NCI-H1417 (cell line): ENCODE measurements at places on chromosomes 11 and 22.

- no peak for DNase-seq
Observed at GRCh38 chr11:35179466-35180135, 40.6 kb downstream of the CD44 start.

DNA sequence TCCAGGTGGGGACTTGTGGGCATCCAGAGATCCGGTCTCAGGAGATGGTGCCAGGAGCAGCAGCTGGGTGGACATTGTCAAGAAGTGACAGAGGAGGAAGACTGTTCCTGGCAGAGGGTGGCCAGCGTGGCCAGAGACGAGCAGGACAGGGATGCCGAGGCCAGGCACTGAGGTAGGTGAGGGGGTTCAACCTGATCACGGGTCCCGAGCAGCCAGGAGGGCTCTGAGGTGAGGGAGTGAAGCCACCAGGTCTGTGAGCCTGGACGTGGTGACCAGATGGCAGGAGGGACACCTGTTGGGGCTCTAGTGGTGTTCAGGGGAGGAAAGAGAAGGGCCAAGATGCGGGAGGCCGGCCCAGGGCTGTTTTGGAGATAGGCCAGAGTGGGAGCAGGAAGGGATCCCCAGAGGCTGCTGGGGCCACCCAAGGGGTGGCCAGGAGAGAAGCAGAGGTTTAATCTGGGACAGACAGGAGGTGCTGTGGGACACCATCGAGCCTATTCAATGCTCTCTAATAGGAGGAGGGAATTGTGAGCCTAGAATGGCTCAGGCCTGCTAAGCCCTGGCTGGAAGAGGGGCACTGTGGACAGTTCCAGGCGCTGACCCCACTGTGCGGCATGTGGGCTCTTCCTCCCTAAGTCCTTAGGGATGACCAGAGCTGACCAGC, 6.3 kb downstream of the PPM1F start:
- DNase-seq: no peak

DNA sequence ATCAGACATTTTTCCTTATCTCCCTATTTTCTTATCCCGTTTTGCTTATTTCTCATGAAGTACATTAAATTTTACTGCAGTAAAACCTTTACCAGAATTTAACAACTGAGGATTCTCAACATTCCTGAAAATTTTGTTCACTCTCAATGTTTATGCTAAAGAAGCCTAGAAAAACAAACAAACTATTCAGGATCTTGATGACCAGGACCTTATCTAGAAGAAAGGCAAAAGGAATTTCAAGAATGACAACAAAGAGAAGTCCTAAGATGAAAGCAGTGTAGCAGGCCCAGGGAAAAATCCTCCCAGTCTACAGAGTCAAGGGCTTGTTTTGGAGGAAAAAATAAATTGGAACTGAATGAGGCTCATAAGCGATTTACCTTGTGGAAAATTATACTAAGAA, 283.3 kb upstream of the ARHGAP42 start:
- DNase-seq: no peak

DNA sequence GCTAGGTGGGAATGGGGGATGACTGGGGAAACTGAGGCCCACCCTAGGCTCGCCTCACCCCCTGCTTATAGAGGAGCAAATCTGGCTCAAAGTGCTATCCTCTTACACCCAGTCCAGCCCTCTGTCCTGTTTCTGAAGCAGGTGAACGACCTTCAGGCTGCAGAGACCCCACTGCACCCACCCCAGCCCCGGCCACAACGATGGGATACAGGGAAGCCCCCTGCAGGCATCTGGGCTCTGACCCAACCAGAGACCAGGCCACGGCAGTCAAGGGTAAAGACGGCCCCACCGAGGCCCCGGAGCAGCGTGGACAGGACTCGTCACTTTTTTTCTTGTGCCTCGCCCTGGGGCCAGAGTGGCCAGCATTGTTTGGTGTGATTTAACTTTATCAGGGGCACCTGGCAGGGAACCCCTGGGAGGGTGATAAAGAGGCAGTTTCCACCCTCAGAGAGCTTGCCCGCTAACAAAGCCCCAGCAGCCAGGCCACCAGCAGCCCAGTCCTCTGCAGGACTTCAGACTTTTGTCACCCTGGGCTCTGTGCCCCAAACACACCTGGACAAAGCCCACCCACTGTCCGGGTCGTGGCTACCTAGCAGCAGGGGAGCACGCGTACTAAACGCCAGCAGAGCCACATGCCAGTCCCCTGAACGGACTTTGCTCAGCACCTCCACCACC, 612.6 kb downstream of the TBC1D22A start:
- DNase-seq: no peak

GRCh38 chr11:125165111-125165842, 726 bp downstream of the PKNOX2 start:
- DNase-seq: peak; percentile 75

DNA sequence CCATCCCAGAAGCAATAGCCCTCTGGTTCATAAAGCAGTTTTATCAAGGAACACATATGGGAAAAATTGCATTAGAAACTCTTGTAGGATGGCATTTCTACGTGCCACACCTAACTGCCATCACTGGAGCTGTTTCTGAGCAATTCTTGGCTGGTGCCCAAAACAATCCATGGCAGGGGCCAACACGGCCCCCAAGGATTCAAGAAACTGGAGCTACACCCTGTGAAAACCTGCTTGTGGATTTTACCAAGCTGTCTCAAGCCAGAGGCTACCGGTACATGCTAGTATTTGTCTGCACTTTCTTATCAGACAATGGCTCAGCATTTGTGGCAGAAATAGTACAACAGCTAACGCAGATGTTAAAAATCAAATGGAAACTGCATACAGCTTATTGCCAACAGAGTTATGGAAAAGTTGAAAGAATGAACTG, 42.4 kb upstream of the GLYAT start:
- DNase-seq: no peak

GRCh38 chr11:19076744-19077589, 16.4 kb upstream of the MRGPRX2 start:
- peak; percentile 47 for DNase-seq

- no peak for DNase-seq
Observed at GRCh38 chr11:120180551-120181232, 30.1 kb upstream of the OAF start.

DNA sequence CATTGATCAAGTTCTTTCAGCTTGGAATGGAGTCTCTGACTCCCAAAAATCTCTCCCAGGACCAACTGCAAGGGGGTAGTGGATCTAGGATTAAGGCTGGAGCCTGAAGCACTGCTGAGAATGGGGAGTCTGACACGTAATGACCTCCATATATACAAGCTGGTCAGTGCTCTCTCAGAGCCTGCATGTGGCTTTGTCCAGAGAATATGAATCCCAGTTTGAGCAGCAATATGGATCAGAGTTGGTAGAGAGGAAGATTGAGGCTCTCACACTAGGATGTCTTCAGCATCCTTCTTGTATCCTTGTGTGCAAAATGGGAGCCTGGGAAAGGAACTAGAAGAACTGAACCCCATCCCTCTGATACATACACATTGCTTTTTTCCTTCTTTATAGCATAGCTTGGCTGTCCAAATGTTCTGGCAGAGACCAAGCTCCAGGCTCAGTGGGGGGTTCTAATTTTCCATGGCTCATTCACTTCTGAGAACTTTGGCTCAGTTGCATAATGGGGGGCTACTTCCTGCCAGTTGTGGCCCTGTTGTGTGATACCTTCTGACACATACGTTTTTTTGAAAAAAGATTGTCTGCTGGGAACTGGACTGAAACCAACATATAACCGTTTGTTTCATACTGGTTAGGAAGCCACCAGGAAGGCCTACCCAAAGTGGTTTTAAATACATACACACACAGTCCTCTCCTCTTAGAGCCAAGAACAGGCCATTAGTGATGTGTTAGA, 138.2 kb downstream of the ETS1 start:
- no peak for DNase-seq

- DNase-seq: no peak
Observed at GRCh38 chr11:28559492-28559891, 451.3 kb downstream of the METTL15 start.

DNA sequence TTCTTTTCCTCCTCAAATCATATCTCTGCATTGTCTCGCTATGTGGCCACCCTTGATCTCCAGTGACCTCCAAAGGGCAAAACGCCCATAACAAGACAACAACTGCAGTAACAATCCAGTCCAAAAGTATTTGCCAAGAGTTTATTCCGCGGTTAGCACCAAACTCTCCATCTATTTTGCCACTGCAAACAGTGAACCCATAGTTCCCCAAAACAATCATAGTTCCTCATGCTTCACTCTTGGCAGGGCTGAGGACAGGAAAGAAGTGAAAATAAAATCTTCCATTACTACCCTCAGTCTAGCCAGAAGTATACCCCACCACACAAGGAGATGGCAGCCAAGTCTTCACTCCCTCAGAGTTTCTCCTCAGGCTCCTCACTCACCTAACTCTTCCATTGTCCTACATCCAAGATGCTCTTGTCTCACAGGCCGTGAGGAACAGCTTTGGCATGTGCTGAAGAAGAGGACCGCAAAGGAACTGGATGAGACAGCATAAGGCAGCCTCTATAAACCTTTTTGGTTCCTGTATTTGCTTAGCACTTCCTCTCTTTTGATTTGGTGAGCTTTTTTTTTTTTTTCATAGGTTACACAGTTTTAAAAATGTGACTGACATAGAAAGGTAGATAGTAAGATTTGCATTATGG, at the start of gene LPXN:
TSS of gene LPXN (minus strand) at position 480 of the 644 bp plus-strand sequence. CDS start at position 396, 84 bp downstream.
- DNase-seq: no peak

DNA sequence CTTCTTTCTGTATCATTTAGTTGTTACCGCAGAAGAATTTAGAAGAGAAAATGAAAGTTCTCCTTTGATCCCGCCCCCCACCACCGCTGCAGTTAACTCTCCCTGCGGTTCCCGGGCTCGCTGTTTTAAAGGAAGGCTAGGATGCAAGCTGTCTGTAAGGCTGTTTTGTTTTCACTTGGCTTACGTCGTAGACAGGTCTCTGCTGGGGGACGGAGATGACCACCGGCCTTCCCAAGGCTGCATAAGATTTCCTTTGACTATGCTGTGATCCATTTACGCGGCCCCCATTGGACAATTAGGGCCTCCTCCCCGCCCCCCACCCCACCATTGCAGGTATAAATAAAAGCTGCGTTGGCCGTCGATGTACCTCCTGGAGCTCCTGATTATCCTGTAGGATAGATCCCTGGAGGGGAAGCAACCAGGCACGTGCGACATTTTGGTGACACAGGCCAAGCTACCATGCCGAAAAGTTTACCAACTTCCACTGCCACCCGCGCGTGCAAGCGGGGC, 1.4 kb upstream of the CPT1A start:
- no peak for DNase-seq

DNA sequence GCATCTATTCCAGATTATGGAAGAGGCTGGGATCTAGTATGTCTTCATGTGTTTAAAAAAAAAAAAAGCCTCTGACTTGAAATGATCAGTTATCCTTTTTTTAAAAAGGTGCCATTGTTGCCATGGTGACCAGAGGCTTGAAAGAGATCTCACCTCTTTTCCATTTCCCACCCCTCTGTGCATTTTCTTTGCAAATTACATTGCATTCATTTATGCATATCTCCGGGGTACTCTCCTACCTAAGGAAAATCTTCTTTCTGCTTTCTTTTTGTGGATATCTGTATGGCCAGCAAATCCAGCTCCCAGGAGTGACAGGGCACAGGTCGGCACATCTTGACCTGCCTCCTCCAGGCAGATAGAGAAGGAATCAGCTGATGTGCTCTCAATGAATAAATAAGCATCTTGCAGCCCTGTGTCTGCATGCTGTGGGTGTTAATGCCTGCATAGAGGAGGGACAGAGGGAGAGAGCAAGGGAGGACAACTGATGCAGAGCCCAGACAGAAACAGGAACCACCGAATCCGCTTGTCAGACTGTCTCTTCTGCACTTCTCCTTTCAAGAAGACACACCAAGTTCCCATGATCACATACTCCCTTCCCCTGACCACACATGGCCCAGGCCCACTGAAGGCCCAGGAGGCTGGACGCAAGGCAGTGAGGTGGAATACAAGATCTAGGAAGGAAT, 50.9 kb downstream of the CWC15 start:
- no peak for DNase-seq

DNA sequence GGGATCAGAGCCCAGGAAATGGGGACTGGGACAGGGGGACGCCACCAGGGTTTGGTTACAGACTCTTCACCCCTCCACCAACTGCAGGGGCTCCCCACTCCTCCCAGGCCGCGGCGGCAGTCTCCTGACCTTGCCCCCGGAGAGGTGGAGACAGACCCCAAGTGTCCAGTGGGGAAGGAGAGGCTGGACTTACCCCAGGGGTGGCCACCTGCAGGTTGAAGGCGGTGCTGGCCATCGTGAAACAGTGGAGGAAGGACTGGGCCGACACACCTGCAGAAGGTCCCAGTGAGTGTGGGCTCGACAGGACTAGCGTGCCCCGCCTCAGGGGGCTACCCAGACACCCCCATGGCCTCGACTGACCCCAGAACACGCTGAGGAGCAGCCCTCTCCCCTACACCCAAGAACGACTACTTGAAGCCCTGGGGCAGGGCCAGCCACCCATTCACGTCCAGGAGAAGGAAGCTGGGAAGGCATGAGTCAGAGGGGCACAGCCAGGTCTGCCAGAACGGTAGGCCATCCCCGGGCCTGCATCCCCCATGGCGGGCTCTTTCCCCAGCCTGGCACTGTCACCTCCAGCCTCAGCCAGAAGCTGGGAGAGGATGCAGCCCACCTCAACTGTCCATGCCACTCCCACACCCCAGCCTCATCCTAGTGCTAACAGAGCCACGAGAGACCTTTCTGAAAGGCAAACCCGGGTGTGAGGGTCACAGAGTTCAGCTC, 2.3 kb downstream of the GATD1 start:
- no peak for DNase-seq

- DNase-seq: no peak
Observed at GRCh38 chr22:49582181-49582580, 245.5 kb downstream of the BRD1 start.

DNA sequence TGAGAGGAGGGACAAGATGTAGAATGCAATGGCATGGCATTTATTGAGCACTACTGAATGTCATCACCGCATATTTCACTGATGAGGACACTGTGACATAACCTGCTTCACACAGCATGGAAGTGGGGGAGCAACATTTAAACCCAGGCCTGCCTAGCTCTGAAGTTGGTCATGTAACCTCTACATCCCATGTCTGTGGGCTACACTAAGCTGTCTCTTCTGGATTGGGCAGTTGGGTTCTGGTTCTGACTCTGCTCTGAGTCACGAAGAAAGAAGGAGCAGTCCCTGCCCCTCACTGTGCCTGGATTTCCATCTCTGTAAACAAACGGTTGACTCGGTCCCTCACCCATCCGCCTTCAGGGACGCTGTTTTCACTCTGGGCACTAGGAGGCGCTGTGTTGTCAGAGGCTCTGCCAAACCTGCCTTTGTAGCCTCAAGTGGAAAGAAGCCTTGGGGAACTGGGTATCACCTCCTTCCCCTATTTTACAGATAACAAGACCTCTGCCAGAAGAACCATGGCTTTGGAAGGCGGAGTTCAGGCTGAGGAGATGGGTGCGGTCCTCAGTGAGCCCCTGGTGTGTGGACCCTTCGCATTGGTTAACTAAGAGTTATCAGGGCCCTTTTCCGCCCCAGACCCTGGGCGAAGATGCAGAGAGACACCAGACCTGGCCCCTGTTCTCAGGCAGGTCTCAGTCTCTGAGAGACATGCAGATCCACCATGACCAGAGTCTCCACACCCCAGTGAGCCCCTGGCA, 12.7 kb upstream of the ARHGEF17 start:
- peak; percentile 75 for DNase-seq

- no peak for DNase-seq
Observed at GRCh38 chr11:8586805-8587204, 7.2 kb downstream of the STK33 start.

GRCh38 chr11:33690290-33691065, 10.1 kb downstream of the C11orf91 start:
- DNase-seq: no peak

GRCh38 chr11:24005202-24005876, 491.5 kb upstream of the LUZP2 start:
- DNase-seq: no peak

- no peak for DNase-seq
Observed at GRCh38 chr11:19589567-19590260, 122.9 kb upstream of the NAV2 start.

GRCh38 chr11:134542401-134543165, 130.5 kb upstream of the B3GAT1 start:
- no peak for DNase-seq
